ENCODE measurements at places on chromosomes 6 and 20.

DNA sequence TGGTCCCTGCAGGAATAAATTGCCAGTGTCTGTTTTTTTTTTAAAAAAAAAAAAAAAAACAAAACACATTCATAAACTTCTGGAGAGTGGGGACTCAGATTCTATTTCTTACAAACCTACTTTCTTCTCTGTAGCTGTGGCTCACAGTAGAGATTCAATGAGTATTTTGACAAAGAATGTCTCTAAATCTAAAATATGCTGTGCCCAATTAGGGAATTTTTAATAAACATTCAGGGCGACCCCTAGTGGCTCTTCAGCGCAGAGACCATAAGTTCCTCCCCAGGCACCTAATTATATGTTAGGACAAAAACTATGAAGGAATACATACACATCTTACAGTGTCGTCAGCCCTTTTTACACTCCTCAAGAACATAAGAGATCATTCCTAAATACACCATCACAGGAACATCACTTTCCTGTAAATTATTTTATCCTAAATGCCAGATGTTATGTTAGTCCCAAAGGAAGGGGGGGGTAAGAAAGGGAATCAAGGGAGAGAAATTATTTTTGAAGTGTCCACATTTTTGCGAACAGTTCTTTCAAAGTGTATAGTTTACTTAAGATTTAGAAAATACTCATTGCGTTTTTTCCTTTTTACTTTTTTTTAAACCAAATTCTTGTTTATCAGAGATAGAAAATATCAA, 21.8 kb upstream of the NAA20 start:
- DNase-seq = peak; percentile 61

GRCh38 chr20:13546497-13547131, 92.1 kb downstream of the TASP1 start:
- DNase-seq = peak; percentile 70

DNA sequence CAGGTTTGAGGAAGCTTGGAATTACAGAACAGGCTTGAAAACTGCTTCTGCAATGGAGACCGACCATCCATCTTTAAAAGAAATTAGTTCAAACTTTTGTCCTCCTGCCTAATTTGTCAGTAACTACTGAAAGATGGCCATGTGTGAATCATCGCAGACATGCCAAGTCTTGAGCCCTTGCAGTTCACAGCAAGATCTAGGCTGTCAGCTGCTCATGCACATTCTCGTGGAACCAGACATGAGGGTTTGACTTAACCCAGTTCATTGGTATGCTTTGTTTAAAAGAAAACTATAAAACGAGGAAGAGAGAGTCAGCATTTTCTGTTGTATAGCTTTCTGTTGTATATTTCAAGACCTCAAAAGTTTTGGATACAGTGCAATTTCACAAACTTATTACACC, 74.0 kb upstream of the SAMD5 start:
- peak; percentile 38 for DNase-seq

DNA sequence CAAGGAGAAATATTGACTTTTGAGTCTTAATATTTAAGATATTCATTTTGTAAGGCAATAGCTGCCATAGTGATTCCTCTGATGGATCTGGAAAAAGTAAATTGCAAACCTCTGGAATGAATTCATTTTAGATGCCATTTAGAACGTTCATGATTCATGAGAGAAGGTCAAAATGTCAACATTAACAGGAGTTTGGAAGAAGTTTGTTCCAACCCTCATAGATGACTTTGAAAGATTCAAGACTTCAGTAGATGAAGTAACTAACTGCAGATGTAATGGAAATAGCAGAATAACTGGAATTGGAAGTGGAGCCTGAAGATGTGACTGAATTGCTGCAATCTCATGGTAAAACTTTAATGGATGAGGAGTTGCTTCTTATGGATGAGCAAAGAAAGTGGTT, 100.9 kb upstream of the CCN2 start:
- DNase-seq = no peak

DNA sequence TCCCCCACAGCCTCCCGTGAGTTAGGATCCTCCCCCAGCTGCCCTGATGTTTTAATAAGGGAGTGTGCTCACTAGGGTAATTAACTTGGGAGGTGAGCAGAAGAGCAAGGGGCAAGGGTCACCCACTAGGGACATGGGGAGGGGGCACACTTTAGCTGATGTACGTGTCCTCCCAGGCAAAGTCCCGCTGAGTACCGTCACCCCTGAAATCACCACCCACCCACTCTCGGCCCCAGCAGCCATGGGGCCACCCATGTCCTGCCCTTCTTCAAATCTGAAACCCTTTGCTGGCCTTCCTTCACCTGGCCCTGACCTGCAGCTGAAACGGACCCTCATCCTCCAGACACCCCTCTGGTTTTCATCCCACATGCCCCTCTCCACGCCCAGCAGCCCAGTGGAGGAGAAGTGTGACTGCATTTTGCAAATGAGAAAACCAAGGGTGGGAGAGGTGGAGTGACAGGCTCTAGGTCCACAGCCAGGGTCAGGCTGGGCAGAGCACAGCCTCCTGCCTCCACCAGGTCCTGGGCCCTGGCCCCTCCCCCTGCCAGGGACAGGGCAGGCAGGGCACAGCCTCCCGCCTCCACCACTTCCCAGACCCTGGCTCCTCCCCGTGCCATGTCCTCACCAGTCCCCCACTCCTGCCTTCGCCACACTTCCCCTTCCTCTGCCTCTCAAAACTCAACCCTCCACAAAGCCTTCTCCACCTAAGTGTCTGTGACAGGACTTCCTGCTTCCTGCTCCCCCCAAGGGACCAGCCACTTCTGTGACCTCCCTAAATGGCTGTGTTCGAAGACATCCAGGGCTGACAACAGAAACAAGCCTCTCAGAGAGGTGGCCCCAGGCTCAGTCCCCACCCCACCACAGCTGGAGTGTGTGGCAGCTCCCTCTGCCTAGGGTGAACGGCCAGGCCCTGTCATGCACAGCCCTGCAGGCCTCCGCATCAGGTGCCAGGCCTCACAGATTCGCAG, 15.1 kb downstream of the ACSS1 start:
- DNase-seq = no peak

DNA sequence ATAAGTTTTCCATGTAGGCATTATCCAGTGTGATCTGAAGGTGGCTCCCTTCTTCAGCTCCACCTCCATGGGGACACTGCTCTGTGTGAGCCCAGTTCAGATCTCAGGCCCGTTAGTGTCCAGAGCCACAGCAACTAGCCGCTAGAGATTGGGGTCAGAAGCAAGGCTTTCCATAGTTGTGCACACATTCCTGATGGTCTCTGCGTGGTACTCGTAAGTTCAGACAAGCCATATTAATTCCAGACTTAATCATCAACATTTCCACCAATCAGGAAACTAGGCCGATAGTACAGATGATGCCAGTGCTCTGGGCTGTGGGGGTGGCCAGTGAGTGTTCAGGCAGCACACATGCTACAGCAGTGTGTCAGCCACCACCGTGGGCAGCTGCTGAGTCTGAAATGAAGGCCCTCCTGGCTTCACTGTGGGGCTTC, 17.5 kb upstream of the SYNCRIP start:
- DNase-seq = peak; percentile 93

DNA sequence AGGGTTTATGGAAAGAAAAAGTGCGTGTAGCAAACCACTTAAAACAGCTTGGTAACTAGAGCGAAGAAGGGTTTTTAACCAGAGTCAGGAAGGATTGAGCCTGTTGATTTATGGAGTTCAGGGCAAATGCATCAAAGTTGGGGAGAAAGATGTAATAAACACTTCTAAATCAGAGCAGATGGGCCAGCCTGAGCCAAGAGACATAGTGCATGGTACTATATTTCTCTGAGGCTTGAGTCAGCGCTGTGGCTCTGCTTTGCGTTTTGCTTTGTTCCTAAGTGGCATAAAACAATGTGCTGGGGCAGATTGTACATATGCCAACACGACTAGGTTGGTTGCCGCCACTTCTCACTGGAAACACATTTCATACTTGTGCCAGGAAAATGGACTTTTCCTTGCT, 111.3 kb downstream of the BCKDHB start:
- DNase-seq = peak; percentile 67

- DNase-seq = no peak
These were observed 4.6 kb downstream of the CYP24A1 start for GRCh38 chr20:54168961-54169862.

DNA sequence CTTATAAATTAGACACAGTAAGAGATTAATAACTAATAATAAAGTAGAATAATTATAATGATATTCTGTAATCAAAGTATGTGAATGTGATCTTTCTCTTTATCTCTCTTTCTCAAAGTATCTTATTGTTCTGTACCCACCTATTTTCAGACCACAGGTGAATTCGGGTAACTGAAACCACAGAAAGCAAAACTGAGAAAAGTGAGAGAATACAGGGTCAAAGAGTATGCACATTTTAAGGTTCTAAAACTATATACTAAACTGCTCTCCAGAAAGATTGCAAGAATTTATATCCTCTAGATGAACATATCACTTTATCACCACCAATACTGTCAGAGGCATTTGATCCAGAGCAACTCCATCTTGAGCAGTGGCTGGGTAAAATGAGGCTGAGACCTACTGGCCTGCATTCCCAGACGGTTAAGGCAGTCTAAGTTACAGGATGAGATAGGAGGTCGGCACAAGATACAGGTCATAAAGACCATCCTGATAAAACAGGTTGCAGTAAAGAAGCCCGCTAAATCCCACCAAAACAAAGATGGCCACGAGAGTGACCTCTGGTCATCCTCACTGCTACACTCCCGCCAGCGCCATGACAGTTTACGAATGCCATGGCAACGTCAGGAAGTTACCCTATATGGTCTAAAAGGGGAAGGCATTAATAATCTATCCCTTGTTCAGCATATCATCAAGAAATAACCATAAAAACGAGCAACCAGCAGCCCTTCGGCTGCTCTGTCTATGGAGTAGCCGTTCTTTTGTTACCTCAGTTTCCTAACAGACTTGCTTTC, 211.3 kb downstream of the PTPRT start:
- DNase-seq = no peak

- DNase-seq = peak; percentile 55
These were observed 125.7 kb downstream of the ANKS1A start for GRCh38 chr6:35014786-35015185.

- no peak for DNase-seq
These were observed 199.1 kb downstream of the ERMARD start for GRCh38 chr6:169950558-169950957.

DNA sequence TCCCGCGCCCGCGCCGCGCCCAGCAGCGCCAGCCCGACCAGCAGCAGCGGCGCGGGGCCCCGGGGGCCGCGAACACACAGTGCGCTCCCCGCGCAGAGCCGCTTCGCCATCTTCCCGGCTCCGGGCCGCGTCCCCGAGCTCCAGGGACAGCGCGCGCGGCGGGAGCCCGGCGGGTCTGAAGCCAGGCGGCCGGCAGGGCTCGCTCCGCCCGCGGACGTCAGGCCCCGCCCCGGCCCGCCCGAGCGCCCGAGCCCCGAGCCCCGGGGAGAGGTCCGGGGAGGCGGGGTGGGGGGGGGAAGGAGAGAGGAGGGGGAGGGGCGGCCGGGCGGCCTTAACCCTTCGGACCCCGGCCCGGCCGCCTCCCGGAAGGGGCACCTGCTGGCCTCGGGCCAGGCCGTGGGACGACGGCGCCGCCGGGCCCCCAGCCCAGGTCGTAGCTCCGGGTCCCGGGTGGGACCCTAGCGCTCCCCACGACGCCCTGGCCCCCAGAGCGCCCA, at the start of gene LAMA5:
TSS of gene LAMA5 (minus strand) at position 177 of the 497 bp plus-strand sequence. CDS start at position 110, 67 bp downstream.
- no peak for DNase-seq

- no peak for DNase-seq
These were observed 530 bp upstream of the NEDD9 start for GRCh38 chr6:11232770-11233626.

DNA sequence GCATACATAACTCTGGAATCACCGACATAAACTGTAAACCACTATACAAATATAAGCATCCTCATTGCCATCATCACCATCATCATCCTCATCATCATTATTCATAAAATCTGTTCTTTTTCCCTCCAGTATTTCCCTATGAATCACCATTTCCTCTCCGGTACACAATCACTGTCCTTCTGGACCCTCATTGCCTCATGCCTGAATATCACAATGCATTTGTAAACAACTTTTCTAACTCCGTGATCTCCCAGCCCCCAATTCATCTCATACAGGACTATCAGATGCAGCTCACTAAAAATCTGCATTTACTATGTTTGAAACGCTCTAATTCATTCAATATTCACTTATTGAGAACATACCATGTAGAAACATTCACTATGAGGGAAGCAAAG, 339.7 kb downstream of the TBC1D32 start:
- no peak for DNase-seq

Measured in mesenchymal stem cell (in vitro differentiated cells and primary cell).